ENCODE measurements at places on chromosomes 6 and 20.

DNA sequence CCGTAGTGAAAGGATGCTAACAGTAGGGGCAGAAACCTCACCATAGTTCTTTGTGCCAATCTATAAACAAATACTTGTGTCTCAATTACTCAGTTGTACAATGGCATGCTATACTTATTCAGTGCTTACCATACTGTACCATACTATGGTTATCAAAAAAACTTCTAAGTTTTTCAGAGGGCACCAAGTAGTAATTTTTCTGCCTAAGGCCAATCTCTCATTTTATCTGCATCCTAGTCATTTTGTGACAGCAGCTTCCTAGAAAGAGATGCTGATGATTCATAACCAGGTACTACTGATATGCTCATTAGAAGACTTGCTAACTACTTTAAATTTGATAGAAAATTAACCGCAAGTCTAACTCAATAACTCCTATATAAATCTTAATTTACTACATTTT lies 42.9 kb downstream of the TMEM244 start:
- no peak for DNase-seq

DNA sequence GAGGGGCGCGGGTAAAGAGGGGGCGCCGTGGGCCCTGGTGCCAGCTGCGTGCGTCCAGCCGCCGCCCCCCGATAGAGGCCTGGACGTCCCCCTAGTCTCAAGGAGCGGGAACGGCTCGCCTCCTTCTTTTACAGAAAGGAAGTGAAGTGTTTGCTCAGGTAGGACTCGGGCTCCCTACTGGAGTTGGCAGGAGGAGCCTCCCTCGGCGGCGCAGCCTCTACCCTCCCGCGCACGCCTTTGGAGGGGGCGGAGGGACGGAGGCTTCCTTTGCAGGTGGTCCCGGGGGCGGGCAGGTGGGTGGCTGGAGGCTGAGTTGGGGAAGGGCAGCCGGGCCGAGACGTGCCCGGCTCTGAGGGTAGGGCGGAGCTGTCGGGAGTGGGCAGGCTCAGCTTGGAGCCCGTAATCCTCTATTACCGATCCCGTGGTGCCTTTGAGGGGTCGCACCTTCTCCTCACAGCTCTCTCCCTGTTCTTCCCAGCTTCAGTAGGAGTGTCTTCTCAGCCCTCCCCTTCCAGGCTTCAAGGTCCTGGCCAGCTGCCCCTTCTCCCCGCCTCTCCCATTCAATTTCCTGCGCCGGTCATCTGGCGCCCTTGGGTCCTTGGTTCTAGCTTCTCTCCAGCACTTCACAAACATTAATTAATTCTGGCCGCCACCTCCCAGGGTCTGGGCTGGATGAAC lies 728 bp downstream of the ITPR3 start:
- DNase-seq = no peak

DNA sequence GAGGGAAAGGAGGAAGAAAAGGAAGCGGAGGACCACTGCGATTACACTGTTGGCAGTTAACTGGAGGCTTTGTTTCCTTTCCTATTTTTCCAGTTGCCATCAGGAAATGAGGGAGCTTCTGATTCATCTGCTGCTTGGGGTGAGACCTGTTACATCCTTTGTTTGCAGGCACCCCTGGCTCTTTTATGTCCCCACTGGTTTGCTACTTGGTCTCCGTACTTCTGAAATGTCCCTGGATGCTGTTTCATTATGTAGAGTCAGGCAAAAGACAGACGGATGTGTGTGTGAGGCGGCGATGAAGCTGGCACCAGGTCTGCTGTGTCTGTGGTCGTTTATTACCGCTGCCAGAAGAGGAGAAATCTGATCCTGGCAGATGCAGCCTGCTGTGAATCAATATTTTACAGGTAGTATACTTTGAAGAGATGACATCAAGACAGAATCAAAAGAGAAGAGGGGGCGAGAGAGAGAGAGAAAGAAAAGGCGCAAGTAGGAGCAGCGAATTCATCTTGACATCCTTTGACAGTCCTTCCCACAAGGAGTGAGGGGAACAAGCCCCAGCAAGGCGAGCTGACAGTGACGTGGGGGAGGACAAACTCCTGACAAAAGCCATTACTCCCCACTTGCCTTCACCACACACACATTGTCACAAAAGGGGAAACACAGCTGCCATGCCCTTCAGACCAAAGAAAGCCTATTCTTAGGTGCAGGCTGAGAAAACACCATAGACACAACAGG lies 145.9 kb upstream of the FBXL4 start:
- no peak for DNase-seq

- no peak for DNase-seq
Measured at GRCh38 chr6:38187325-38187724, 367.8 kb downstream of the ZFAND3 start.

DNA sequence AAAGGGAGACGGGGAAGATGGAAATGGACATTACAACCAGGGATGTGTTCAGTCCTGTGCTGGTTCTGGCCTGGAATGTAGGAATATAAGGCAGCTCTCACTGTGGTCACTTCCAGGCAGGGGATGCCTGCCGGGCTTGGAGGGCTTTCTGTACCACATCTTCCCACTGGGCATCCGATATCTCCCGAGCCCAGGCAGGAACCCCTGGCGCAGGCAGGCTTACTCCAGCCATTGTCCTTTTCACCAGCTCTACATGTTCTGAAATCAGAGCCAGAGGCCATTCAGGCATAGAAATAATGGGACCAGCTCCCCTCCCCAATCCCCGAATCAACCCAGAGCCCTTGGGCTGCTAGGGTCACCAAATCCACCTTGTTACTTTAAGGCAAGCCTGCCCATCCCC lies 1.4 kb downstream of the MEA1 start:
- DNase-seq = no peak

GRCh38 chr20:38748861-38749149 lies 545 bp downstream of the ACTR5 start:
- no peak for DNase-seq

GRCh38 chr20:40168981-40169620 lies 519.9 kb downstream of the MAFB start:
- no peak for DNase-seq
